ENCODE measurements at places on chromosomes 12 and 14.

DNA sequence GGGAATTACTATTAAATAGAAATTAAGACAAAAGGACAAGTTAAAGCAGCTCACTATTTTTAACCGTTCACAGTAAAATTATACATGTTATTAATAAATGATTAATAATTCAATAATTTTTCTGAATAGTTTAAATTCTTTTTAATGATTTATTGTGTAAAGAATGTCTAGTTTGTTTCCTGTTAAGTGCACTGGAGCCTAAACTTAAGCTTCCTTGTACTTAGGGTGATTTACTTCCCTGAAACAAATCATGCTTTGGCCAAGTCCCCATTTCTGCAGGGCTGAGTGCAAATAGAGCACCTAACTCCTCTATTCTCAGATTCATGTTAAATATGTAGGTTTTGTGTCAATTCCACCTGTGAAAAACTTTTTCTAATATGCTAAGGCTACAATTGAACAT is 188.9 kb upstream of the PDZRN4 start:
- DNase-seq = no peak

- no peak for DNase-seq
Observed at GRCh38 chr14:101134851-101135433, 231.4 kb upstream of the RTL1 start.

- DNase-seq = no peak
Observed at GRCh38 chr14:35897616-35898111, 71.5 kb downstream of the BRMS1L start.

GRCh38 chr14:33184587-33184986 is 245.9 kb downstream of the NPAS3 start:
- DNase-seq = no peak
